ENCODE measurements at places on chromosomes 2 and 18.

- DNase-seq, result no peak
These were observed 178.1 kb downstream of the NDUFA10 start for GRCh38 chr2:239846789-239847676.

DNA sequence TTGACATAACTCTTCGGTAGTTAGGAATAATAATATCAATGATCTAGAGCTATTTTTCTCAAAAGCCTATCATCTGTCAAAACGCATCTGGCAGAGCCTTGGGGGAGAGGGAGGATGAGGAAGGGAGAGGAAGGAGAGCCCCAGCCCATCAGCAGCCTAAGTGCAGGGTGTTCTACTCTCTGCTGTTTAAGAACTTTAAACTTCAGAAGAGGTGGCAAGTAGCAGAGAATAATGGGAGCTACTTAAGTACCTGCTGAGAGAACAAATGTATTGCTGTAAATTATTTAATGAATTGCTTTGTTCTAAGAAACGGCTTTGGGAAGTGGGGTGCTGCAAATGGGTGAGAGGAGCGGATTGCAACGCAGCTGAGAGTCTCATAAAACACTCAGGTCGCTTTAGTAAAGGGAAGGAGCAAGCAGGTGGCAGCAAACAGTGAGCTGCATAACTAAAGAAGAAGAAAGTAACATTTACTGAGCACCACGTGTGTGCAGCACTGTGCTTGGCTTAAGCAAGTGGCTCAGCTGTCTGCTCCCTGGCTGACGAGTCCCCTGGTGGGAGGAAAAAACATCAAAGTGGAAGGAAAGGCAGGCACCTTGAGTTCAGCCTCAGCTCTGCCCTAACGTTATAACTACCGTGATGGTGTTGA lies 26.3 kb upstream of the SH3RF3 start:
- no peak for DNase-seq

- DNase-seq, result no peak
These were observed 376.3 kb upstream of the MYT1L start for GRCh38 chr2:2707206-2707991.

GRCh38 chr2:219522111-219523030 lies 8.1 kb downstream of the ASIC4 start:
- DNase-seq, result no peak

- DNase-seq, result peak; percentile 53
These were observed 139.6 kb upstream of the PELI1 start for GRCh38 chr2:64283641-64284361.

- no peak for DNase-seq
These were observed 203.5 kb upstream of the UBE2E3 start for GRCh38 chr2:180776921-180777320.

DNA sequence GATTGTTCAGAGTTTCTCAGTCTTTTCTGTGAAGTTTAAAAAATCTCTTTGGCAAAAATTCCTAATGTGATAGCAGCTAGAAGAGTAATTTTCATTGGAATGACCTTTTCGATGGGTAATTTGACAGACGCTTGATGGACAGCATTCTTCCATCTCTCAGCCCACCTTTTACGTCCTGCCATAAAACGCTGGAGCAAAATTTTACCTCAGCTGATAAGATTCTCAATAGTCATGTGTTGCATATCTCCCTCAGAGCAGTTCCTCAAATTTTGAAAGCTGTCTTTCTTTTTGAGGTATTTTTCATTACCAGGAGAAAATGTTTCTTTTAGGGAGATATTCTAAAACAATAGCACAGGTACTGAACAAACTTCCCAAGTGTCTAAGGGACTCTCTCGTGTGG lies 441.4 kb downstream of the PARD3B start:
- no peak for DNase-seq

- DNase-seq, result no peak
These were observed 210.1 kb upstream of the STON1 start for GRCh38 chr2:48319863-48320262.

DNA sequence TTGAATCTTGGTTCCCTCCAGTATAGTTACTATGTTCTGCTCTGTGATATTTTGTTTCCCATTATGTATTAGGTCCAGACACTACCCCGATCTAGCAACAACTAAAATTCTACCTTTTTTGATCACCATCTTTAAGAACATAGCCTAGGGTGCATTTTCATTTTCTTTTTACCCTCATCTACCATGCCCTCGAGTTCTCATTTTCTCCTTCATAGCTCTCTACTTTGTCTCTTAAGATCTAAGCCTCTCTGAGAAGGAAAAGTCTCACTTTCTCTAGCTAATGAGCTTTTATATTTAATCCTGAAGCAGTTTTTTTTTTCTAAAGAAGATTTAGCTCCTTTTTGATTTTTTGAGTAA lies 1089.4 kb upstream of the SLC39A10 start:
- DNase-seq, result no peak

DNA sequence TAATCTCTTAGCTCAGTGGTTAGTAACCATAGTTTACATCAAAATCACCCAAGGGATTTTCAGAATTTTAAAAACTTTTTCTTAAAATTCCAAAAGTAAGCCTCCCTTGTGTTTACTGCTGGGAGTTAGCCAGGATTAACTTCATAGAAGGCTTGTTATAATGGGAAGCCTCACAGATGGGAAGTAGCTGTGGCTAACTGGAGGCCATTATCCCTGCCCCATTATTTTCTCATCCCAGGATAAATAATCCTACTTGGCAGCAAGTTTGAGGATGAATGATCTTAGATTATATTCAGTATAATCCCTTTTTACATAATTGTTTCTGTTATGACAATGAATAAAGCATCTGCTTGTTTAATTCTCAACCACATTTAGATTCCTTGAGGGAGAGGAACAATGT lies 25.5 kb downstream of the PLEK start:
- no peak for DNase-seq

DNA sequence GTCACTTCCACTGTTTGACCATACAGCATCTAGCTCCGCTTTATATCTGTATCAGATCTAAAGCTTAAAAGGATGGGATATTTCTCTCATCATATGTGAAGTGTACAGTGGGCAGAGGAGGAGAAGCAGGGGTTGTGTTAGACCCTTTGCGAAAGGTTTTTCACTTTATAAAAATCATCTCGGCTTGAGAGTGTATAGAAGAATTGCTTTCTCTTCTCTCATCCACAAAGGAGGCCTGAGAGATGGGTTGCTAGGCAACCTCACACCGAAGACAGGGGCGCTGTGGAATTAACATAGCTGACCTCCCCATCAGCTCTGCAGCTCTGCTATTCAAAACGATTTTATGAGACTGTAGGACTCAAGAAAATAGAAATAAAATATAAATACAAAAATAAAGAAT lies 70.2 kb upstream of the GALNT3 start:
- no peak for DNase-seq

DNA sequence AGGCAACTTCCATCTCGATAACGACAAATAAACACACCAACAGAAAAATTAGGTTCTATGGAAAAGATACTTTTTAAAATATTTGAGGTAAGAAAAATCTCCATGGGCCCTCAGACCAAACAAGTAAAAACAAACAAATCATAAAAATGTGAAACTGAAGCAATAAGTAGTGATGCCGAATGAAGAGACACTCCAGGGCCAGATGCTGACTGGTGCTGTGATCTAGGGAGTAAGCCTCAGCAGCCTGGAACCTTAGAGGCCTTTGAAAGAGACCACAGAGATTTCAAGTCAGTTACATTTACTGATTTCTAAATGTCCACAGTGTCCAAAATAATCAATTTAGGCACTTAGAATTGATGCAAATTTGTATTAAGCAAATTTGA lies 1144.7 kb downstream of the CNTNAP5 start:
- DNase-seq, result no peak

DNA sequence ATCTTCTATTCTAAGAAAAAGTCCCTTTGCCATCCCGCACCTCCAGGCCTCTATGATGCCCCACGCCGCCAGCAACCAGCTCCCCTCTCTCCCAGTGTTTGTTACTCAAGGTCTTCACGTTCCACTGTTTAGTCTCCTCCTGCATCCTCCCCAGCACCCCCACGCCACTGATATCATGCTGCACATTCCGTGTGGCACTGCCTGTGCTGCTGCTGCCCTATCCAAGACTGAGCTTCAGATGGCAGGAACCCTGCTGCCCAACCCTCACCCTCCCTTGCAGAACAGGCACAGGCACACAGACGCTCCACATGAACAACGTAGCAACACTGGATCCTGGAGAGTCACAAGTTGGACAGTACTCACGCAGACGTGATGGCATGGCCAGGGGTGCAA lies 35.3 kb downstream of the MYO5B start:
- DNase-seq, result no peak

GRCh38 chr2:219987830-219988229 lies 360.4 kb downstream of the SLC4A3 start:
- DNase-seq, result no peak

DNA sequence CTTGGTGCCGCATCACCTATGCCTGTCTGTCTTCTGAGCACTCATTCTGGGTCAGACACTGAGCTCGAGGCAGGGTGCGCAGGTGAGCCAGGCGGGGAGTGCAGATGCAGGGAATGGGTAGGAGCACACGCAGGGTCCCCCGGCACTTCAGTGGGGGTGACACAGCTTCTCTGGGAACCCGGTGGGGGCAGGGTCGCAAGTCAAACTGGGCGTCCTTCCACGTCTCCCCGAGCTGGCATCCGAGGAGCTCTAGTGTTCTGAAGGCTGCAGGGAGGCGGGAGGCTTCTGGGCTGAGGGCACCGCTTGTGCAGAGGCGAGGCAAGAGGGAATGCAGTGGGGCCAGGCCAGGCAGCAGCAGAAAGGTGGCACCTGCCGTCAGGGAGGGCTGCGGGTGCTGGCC lies 86.0 kb downstream of the DGKD start:
- no peak for DNase-seq

DNA sequence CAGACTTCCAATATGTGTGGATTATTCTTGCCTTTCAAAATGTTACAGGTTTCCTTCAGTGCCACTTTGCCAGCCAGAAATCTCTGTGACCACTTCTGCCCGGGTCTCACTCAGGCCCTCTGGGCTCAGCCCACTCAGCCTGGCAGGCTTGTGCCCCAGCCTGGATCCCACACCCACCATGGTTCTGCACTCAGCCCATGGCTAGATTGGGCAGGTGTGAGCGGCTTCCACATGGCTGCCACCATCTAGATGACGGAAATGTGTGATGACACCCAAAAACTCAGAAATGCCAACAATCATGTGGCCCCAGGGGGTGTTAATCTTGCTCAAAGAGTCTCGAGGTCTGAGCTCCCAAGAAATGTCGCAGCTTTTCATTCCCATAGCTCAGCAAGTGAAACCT lies 1097.5 kb upstream of the SLC39A10 start:
- no peak for DNase-seq

- no peak for DNase-seq
These were observed at the start of gene LDLRAD4 for GRCh38 chr18:13218368-13218991. Gene LDLRAD4, plus strand, starts transcription at chr18:13218760.

DNA sequence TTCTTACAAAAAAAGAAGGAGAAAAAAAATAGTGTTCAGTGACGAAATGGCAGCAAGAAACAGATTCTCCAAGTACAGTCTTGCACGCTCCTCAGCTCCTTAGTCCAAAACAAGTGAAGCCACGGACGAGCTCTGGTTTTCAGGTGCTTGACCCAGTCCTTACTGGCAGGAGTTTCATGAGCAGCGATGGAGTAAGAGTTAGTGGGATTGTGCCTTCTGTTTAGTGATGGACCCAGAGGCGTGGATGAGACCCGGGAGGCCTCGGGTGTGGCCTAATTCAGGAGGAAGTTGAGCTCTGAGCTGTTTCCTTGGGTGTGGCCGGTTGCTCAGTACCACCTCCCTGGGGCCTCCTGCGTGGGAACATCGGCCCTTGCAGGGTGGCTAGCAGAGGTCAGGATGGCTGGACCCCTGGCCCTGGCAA lies 52.0 kb downstream of the KIF5C start:
- DNase-seq, result peak; percentile 9

- DNase-seq, result no peak
These were observed 106.4 kb downstream of the MBD2 start for GRCh38 chr18:54117853-54118773.

DNA sequence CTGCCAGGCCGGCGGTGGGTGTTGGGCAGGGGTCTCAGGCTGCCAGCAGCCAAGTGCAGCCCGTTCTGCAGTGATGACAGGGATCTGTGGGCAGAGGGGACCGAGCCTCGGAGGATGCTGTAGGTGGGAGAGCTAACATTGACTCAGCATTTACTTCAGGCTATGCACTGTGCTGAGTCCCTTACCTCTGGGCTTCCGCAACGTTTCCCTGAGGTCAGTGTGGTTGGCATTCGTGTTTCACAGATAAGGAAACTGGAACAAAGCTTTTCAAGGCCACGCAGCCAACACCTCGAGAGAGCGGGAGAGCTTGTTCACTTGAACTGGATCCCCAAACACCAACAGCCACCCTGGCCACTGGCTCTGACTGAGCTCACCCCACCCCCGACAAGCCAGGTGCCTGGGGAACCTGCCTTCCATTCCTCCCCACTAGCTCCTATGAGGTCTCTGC lies 839 bp upstream of the GPR148 start:
- DNase-seq, result no peak

- no peak for DNase-seq
These were observed 543 bp upstream of the MARCHF4 start for GRCh38 chr2:216372761-216373291.

DNA sequence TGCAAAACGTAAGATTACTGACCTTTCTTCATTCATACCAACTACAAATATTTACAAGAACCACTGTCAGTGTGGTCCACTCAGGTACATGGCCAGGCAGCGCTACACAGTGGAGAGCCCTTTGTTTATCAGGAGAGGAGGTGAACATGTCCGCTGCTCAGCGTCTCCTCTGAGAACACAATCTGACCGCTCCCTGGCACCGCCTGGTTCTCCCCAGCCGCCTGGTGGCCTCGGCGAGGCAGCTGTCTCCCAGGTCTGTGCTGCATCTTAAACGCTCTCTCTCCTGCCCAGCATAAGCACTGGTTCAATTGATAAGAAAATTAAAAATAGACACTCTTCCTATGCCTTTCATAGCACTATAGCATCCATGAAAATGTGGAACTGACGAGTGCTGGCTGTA lies 146.8 kb upstream of the PXDN start:
- no peak for DNase-seq

- DNase-seq, result no peak
These were observed 777 bp upstream of the C18orf32 start for GRCh38 chr18:49487711-49488310.

GRCh38 chr2:201327678-201328077 lies 29.5 kb downstream of the FLACC1 start:
- no peak for DNase-seq

- DNase-seq, result no peak
These were observed 55.4 kb upstream of the CD28 start for GRCh38 chr2:203650860-203651613.

DNA sequence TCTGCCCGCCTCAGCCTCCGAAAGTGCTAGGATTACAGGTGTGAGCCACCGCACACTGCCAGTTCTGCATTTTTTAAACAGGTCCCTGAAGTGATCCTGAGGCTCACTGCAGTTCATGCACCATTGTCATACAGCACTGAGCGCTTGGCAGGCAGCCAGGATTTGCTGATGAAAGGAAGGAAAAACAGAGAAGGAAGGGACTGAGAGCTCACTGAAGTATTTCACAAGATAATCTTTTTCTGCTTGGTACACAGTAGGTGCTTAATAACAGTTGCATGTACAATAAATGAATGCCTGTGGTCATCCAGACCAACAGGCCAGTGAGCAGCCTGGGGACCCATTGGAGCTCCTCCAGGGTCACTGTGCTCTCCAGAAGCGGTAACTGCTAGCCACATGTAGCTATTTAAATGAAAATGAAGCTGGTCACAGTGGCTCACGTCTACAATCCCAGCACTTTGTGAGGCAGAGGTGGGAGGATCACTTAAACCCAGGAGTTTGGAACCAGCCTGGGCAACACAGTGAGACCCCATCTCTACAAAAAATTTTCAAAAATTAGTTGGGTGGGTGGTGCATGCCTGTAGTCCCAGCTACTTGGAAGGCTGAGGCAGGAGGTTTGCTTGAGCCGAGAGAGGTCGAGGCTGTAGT lies 33.1 kb upstream of the SMAD7 start:
- no peak for DNase-seq

Measured in GM19239 (cell line).